ENCODE measurements at places on chromosomes 11 and 22.

GRCh38 chr22:33302049-33302545, 243.9 kb upstream of the SYN3 start:
- peak; percentile 23 for DNase-seq

DNA sequence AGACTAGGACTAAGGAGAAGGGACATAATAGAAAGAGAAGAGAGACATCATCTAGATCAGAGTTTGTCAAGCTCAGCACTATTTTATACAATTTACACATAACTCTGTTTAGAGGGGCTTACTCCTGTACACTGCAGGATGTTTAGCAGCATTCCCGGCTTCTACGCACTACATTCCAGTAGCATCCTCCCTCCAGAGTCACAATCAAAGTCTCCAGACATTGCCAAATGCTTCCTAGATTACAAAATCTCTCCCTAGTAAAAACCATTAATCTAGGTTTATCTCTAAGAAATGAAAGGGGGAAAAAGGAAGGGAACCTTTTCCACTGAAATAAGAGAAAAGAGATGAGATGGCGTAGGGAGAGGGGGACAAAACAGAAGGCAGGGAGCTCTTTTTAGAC, 4.0 kb downstream of the USP28 start:
- no peak for DNase-seq

GRCh38 chr22:39471381-39472141, 14.7 kb downstream of the MGAT3 start:
- no peak for DNase-seq

GRCh38 chr11:9660886-9661285, 3.0 kb upstream of the SWAP70 start:
- DNase-seq = no peak

GRCh38 chr22:50192436-50193204, 6.9 kb downstream of the TRABD start:
- DNase-seq = peak; percentile 42
